ENCODE measurements at places on chromosomes 3 and 15.

DNA sequence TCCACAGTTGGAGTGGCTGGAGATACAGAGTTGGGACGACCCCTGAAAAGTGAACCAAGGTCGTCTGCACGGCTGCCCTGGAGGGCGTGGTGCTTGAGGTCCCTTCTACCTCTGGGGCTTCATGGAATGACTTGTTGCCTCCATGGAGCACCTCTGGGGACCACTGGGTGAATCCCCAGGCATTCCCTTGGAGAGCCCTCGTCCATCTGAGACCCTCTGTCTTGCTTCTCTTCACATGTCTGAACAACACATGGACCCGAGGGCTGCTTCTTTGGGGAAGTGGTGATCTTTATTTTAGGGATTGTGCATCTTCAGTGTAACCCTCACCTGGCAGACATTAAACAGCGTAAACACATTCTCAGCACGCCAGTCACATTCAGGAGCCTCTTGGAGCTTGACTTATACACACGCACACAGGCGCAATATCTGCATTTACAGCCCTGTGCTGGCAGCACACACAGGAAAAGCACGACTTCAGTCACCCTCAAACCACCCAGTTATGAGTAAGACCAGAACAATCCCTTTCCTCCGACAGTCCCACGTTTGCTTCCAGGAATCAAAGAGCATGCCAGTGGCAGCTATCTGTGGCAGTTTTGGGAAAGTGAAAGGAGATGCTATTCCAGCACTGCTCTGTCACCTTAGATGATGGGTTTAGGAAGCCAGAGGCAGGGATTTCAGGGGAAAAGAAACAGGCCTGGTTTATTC is 12.6 kb downstream of the FAM107A start:
- no peak for DNase-seq

DNA sequence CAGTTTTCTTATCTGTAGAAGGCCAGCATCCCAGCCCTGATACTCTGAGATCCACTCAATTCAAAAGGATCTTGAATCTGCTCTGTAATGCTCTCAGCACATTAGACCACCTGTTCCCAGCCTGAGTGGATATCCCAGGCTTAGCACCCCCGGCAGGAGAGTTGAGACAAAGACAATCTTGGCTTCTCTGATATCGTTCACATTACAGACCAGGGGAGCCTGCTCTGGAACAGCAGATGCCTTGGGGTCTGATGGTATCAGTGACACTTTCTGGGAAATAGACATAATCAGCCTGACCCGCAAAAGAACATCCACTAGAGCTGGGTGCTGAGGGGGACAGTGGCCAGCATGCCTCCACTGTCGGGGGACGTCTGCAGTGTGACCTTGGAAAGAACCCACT is 70.6 kb downstream of the BDH1 start:
- no peak for DNase-seq

GRCh38 chr3:124118397-124118796 is 126.5 kb upstream of the ROPN1 start:
- DNase-seq: no peak

DNA sequence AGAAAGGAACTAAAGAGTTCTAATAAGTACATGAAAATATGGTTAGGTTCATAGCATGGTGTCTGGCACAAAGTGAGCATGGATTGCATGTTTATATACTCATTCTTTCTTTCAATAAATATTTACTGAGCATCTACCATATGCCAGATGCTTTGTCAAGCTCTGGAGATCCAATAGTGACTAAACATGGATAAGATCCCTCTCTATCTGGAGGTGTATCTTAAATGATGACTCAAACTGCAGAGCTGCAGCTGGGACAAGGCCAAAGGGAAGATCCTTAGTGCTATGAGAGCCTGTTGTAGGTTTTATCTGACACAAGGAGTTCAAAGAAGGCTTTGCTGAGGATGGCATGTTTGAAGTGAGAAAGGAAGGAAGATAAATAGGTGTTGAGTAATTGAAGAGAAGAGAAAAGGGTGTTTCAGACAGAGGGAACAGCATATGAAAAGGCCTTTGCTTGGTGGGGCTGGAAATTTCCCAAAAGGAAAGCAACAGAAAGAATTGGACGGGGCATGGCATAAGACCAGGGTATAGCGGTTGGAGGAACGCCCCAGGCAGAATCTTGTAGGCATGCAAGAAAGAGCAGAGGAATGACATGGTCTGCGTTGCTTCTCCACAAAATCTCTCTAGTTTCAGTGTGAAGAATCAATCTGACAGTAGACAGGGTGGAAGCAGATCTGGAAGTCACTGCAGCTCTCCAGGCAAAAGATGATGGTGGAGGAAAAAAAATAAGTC is 239.9 kb upstream of the LRTM1 start:
- DNase-seq: no peak

DNA sequence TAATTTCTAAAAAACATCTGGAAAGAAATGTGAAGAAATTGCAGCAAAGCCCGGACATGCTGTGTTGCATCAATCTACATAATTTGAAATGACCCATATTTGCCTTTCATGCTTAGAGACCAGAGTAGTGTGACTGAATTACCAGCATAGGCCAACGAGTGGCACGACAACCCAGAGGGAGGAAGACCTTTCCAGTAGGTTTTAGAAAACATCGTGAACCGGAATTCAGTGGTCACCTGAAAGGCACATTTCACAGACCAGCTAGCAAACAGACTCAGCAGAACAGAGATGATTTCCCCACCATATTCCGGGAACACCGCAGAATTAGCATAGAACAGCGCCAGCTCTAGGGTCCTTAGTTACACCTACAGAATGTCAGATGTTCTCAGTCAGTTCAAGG is 620.0 kb upstream of the ZNF385D start:
- no peak for DNase-seq

DNA sequence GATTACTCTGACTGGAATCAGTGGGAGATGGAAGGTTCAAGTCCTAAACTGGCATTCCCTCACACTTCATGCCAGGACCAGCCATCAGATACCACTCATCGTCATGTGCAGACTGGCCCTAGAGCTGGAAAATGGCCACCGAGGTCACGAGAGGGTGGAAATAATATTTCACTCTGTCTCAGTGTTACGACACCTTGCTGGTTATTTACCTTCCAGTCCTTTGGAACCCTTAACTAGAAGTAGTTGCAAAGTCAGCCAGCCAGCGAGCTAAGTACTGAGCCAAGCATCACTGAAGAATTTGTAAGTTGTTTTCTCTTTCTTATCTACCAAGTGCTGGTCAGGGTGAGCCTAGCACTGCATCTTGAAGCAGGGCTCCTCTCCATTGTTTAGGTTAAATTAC is 309.9 kb upstream of the RASGRP1 start:
- DNase-seq: no peak

GRCh38 chr15:101406036-101406435 is 83.5 kb downstream of the PCSK6 start:
- no peak for DNase-seq

- DNase-seq: no peak
Observed at GRCh38 chr3:172201870-172202236, 162.5 kb downstream of the FNDC3B start.

GRCh38 chr3:9149566-9149965 is 99.9 kb downstream of the SRGAP3 start:
- DNase-seq: no peak

DNA sequence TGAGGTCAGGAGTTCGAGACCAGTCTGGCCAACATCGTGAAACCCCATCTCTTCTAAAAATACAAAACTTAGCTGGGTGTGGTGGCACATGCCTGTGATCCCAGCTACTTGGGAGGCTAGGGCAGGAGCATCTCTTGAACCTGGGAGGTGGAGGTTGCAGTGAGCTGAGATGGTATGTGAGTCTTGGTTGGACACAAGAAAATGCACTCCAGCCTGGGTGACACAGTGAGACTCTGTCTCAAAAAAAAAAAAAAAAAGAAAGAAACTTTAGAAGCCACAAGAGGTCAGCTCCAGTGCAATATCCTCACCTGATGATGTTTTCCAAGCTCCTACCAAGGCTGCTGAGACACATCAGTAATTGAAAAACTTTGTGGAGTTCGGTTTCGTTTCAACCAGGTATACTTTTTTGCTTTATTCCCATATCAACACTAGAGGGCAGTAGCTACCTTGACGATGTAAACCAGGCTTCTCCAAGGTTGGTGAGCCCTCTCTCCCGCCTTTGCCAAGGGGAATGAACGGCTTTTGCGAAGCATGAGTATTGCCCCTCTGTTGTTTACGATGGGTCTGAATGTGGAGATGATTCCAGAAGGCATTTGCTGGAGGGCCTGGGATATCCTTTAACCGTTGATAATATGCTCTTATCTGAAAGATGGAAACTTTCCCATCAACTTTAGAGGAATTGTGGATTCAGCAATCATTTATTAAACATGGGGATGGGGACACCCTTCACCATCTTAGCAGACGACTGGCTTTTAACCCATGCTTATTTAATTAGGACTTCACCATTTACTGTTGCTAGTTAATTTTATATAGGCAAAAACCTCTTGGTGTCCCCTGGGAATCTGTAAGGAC is 202.8 kb downstream of the SV2B start:
- DNase-seq: peak; percentile 83

DNA sequence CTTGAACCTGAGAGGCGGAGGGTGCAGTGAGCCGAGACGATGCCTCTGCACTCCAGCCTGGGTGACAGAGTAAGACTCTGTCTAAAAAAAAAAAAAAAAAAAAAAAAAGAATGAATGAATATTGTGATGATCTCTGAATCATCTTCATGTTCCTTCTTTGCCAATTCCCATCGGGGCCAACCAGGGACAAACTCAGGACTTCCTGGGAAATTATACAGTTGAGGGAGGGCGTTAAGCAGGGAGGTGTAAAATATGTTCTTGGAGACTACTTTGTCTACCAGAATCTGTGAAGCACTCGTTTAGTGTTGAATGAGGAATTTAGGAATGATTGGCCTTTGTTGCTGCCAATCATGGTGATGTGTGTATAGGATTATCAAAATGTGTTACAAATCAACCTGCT is 210.6 kb downstream of the PTPRG start:
- DNase-seq: no peak

GRCh38 chr3:69271098-69271497 is 114.8 kb downstream of the FRMD4B start:
- no peak for DNase-seq

GRCh38 chr3:157335233-157336076 is 101.2 kb upstream of the PTX3 start:
- DNase-seq: no peak

DNA sequence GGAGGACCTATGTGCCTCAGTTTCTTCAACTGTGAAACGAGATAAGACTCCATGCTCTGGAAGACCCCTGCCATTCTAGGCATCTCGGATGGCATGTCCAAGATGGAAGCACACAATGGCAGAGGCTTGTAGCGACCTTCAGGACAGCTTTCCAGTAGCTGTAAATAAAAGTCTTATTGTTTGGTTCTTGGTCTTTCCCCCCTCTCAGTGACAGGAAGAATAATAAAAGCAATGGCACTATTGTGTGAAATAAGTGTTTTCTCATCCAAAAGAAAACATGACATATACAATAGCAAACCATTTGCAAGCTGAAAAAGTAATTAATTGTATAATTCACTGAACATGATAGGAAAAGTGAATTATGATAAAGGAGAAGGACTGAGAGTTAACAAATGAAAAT is 32.5 kb upstream of the CD47 start:
- no peak for DNase-seq

- DNase-seq: no peak
Observed at GRCh38 chr3:27326629-27327545, 42.3 kb downstream of the NEK10 start.

- DNase-seq: no peak
Observed at GRCh38 chr3:140006331-140006730, 71.3 kb downstream of the CLSTN2 start.

- DNase-seq: no peak
Observed at GRCh38 chr3:51943451-51944391, 1.6 kb downstream of the PARP3 start.

DNA sequence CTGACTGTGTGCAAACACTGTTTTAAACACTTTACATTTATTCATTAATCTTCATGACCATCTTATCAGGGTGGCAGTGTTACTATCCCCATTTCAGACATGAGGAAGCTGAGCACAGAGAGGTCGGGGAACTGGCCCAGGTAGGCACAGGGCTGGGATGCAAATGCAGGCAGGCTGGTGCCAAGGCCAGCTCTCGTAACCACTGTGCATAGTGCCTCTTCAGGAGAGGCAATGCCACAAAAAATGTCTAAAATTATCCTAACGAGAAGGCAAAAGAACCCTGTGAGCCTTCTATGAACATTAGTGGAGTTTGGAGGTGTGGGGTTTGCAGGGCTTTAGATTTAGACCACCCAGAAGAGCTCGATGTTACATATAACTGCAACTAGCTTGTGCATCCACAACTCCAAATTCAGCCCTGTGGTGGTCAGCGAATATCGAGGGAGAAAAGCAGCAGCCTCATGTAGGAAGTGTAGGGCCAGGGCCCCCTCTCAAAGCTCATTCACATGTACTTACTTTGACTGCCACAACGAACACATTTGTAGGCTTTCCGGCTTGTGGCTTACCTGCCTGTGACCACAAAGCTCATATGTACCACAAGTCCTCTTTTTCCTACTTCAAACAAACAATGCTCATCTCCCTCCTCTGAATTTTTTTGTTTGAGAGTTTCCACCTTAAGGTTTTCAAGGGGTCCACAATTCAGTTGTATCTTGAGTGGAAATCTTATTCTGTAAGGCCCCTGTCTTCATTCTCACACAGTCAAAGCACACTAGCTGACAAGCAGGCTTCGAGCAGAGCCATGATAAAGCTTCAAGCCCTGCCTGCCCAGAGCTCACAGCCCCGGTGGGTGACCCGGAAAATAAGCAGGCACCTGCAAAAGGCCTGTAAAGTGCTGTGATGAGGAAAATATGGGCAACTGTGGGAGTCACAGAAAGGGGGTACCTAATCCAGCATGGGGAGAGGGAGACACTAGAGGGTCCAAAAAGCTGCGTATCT is 722.9 kb upstream of the CFAP20DC start:
- DNase-seq: no peak

GRCh38 chr15:45637552-45638033 is 2.8 kb downstream of the SQOR start:
- DNase-seq: no peak

DNA sequence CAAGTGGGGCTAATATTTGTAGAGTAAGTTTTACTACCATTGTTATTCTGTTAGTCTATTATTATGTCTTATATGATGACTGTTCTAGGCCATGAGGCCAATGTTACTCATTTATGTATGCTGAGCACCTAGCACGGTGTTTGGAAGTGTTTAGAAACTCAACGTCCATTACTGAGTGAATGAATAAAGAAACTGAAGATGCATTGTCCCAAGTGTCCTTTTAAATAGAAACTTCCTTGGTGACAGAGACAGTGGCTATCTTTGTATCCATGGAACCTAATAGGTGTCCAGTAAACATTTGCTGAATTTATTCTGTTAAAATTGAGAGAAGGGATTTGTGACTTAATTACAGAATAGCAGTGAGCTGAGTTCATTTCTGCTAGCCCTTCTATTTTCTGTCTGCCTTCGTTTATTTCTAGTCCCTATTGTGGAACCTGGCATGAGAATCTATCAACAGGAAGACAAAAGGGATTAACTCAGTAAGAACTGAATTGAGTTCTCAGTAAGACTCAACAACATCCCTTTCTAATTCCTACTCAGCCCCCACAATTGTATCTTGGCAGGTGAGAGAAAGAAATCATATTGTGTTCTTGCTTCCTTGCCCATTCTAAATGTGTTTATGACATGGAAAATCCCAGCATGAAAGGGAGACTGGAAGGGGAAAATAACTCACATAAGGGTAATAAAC is 246.6 kb upstream of the LRRC3B start:
- no peak for DNase-seq

Data from NCI-H1694 (cell line).